Right renal pelvis (tissue), 4 donors: ENCODE measurements at places on chromosomes 5 and 9. TPM values are rescaled to one million over a fixed set of nuclear protein-coding genes. Genes with fewer than 3 reads are reported as not detected.

- DNase-seq: no peak
Observed at GRCh38 chr9:123406016-123406415, 50.0 kb downstream of the CRB2 start.

- no peak for DNase-seq
Observed at GRCh38 chr9:78320875-78321496, 24.1 kb downstream of the PSAT1 start.

GRCh38 chr5:106865279-106865678 lies 805.5 kb downstream of the EFNA5 start:
- DNase-seq: no peak

GRCh38 chr5:120789918-120790317 lies 325.8 kb downstream of the PRR16 start:
- DNase-seq: no peak

- no peak for DNase-seq
Observed at GRCh38 chr9:4654084-4654483, 8.0 kb upstream of the PLPP6 start.

GRCh38 chr5:41346609-41347008 lies 133.3 kb upstream of the C6 start:
- DNase-seq: no peak

DNA sequence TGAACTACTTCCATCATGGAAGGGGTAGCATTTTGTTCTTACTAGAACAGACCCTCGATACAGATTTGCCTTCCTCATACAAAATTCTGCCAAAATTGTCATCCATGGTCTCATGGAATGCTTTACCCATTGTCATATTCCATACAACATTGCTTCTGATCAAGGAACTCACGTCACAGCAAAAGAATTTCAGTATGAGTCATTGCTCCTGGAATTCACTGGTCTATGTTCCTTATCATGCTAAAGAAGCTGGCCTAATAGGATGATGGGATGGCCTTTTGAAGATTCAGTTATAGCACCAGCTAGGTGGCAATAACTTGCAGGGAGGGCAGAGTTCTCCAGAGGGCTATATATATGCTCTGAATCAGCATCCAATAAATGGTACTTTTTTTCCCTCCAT lies 18.2 kb upstream of the FNIP1 start:
- DNase-seq: no peak

GRCh38 chr5:124056991-124057723 lies 545.2 kb downstream of the CSNK1G3 start:
- peak; percentile 43 for DNase-seq

- no peak for DNase-seq
Observed at GRCh38 chr9:123487944-123488548, 132.0 kb downstream of the CRB2 start.

- no peak for DNase-seq
Observed at GRCh38 chr9:17611917-17612316, 33.1 kb downstream of the SH3GL2 start.

- no peak for DNase-seq
Observed at GRCh38 chr9:116543731-116544400, 143.2 kb upstream of the TRIM32 start.

- no peak for DNase-seq
Observed at GRCh38 chr9:122180633-122181032, 20.9 kb downstream of the MORN5 start.

- DNase-seq: no peak
Observed at GRCh38 chr5:63923914-63924313, 38.3 kb downstream of the HTR1A start.

DNA sequence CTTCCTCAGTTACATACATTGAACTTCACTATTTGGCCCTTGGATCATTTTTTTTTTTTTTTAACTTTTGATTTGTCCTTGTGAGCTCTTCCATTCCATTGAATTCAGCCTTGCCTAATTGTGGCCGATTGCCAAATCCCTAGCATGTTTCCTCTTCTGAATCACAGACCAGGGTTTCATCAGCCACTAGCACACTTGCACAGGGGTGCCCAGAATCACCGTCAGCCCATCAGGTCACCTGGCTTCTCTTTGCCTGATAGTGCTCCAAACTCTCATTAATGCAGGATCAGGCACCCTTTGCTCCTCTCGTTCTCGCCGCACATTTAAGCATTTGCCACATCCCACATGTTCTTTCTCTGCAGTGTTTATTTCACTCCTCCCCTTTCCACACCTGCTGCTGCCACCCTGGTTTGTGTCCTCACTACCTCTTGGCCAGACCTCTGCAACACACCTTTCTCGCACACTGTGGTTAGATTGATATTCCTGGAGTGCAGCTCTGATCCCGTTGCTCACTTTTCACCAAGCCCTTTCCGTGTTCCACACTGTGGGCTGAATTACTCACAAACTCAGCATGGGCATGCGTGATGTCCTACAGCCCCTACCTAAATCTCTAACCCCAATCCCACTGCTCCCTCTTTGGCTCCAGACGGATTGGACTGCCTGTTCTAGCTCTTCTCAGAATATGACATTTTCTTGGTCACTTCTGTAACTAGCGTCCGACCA lies 9.8 kb downstream of the PIK3R1 start:
- no peak for DNase-seq

DNA sequence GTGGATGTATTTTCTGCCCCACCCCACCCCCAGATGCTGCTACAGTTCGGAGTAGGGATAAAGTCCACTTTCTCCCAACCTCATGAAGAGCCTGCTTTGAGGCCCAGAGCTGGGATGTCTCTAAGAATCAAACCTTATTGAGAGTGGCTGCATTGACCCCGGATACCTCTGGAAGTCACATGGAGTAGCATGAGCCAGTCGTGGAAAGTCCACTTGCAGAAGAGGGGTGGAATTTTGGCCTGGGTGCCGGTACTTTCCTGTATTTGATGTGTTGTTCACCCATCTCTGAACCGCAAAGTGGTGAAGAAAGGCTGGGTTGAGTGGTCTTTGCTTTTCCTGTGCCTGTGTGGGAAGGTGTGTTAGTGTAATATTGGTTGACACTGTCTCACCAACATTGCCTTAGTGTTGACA lies 3.7 kb downstream of the OTULIN start:
- DNase-seq: no peak

- no peak for DNase-seq
Observed at GRCh38 chr9:137053944-137054931, at the start of gene ENTPD2. ENTPD2 (minus strand) TSS chr9:137054061; CDS start chr9:137053997, 64 bp downstream.

- no peak for DNase-seq
Observed at GRCh38 chr5:176695073-176695472, 47.8 kb downstream of the TSPAN17 start.

GRCh38 chr9:26054600-26055520 lies 376.6 kb upstream of the TUSC1 start:
- DNase-seq: no peak

- DNase-seq: no peak
Observed at GRCh38 chr5:149700347-149700746, 29.8 kb upstream of the PPARGC1B start.

- DNase-seq: no peak
Observed at GRCh38 chr5:79872291-79872690, 118.8 kb downstream of the MTX3 start.

DNA sequence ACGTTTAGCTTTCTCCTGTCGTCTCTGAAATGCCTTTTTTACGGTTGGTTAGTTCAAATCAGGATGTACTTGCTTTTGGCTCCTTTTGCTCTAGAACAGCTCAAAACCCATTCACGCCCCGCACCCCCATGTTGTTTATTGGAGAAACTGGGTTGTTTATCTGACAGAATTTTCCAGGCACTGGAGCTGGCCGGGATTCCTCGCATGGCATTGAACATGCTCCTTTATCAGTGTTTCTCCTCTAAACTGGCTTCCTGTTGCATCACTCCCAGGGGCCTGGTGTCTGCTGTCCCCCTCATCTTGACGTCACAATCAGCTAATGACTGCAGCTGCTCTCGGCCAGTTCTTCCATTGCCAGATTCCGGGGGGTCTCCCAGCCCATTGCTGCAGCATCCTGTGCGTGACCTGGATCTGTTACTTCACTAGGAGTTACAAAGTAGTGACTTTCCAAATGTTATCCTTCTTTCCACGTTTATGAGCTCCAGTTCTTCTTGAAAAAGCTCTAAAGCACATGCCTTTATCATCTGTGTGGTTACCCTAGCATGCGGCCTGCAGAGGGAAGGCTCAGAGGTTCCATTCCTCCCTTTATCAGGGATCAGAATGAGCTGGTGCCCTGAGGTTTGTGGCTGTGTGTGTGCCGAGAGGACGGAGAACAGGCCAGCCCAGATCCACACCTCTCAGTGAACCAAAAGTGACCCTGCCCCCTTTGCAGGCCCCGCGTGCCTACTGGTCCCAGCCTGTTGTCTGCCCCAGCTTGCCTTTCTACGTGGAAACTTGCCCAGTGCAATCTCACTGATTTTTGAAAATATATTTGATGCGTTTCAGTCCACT lies 27.5 kb downstream of the FAM163B start:
- no peak for DNase-seq

DNA sequence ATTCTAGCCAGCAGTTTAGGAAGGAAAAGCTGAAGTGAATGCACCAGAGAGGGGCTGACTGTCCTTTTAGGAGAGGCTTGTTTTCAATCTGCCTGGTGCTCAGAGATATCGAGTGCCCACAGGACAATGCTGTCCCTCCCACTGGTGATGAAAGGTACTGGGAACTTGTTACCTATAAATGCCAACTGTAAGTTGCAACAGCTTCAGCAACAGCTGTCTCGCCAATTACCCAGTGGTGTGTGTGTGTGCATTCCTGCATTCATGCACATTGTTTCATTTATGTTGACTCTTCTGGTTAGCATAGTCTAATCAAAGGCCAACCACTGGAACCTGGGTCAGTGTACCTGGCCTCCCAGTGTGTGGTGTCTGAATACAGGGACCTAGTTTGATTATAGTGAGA lies 161.1 kb downstream of the CSNK1G3 start:
- no peak for DNase-seq

- DNase-seq: no peak
Observed at GRCh38 chr5:53826504-53826903, 266.1 kb downstream of the NDUFS4 start.

DNA sequence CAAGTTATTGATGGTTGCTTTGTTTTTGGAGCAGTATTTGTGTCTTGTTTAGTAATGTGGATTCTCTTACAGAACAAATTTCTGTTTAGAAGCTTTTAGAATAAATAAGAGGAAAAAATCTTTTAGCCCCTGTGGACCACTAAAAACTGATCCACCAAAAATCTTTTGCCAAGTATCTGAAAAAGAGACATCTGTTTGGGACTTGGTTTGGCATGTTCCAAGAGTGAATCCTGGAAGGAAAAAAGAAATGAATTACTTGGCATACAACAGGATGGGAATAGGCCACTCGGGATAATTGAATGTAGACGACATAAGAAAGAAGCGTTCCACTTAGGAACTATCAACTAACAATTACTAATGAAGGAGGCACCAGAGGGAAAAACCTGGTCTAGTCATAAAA lies 1350.1 kb upstream of the C9orf72 start:
- no peak for DNase-seq

The LCN15 gene
- polyA plus RNA-seq: 0.06 TPM

The WNT8A gene
- polyA plus RNA-seq: 0.17 TPM

The THBS4 gene
- polyA plus RNA-seq: 12.3 TPM

The PFN3 gene
- 1.1 TPM for polyA plus RNA-seq

The ZNF483 gene
- 2.1 TPM for polyA plus RNA-seq

The DBH gene
- polyA plus RNA-seq: 0.83 TPM

The TNC gene
- 411 TPM for polyA plus RNA-seq

The BARHL1 gene
- polyA plus RNA-seq: not detected

The STPG3 gene
- 1.7 TPM for polyA plus RNA-seq

The FOXD4L4 gene
- polyA plus RNA-seq: not detected

The CARD6 gene
- polyA plus RNA-seq: 2.5 TPM

The IL5 gene
- polyA plus RNA-seq: not detected

The LOX gene
- 44.2 TPM for polyA plus RNA-seq

The DAB2 gene
- 239 TPM for polyA plus RNA-seq

The STRBP gene
- 44.7 TPM for polyA plus RNA-seq

The ITK gene
- polyA plus RNA-seq: 0.43 TPM
